Left lung (tissue), 14 donors: ENCODE measurements at places on chromosomes 2 and 18. TPM values are rescaled to one million over a fixed set of nuclear protein-coding genes. Genes with fewer than 3 reads are reported as not detected.
A peak's percentile ranks its signal among the peaks of the same experiment; 100 is the strongest.

DNA sequence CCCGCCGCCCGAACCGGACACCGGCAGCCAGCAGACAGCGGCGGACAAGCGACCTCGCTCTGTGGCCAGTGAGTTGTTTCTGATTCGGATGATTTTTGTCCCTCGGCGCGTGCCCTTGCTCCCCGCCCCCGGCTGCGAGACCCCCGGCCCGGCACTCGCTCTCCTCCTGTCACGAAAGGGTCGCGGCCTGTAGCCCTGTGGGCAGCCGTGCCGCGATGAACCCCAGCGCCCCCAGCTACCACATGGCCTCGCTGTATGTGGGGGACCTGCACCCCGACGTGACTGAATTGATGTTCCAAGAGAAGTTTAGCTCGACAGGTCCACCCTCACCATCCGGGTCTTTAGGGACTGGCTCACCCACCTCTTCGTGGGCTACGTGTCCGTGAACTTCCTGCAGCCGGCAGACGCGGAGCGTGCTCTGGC, 1257.5 kb upstream of the ACVR2A start:
- peak; percentile 74 for DNase-seq

DNA sequence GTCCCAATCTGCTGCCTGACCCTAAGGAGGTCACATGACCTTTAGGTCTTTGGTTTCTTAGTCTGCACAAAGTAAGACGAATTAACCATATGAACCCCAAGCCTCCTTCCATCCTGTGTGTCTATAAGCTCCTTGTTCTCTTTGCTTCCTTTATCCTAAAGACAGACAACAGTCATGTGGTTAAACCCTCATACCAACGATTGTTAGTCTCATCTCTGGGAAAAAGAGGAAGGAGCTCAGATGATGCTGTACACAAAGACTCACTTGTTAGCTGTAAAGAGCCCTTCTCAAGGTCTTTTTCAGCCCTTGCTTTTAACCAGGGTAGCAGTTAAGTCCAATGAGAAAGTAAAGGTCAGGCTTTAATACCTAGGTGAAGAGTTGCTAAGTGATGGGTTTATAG, 443.7 kb downstream of the TNS1 start:
- DNase-seq: no peak

DNA sequence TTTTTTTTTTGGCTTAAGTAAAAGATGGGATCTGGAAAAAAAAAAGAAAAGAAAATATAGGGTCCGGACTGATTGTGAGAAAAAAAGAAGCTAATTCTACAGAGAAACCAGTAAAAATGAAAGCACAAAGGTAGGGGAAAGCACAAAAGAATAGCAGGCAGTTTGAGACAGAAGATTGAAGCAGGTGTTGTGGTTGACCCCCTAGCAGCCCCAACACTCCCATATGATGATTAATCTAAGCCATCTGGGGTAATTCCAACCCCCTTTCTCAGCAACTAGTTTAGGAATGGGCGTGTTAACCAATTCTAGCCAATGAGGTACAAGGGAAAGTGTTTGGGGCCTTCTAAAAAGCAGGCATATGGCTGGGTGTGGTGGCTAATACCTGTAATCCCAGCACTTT, 77.0 kb downstream of the MBD2 start:
- no peak for DNase-seq

GRCh38 chr2:68292108-68292710, 27.5 kb downstream of the CNRIP1 start:
- DNase-seq: no peak

The XIRP2 gene
- 0.23 TPM for total RNA-seq
